ENCODE measurements at places on chromosomes 4 and X.
A peak's percentile ranks its signal among the peaks of the same experiment; 100 is the strongest.

GRCh38 chrX:103782640-103783039 lies 6.0 kb downstream of the PLP1 start:
- DNase-seq = no peak

GRCh38 chr4:31045724-31046318 lies 325.7 kb downstream of the PCDH7 start:
- DNase-seq = no peak

DNA sequence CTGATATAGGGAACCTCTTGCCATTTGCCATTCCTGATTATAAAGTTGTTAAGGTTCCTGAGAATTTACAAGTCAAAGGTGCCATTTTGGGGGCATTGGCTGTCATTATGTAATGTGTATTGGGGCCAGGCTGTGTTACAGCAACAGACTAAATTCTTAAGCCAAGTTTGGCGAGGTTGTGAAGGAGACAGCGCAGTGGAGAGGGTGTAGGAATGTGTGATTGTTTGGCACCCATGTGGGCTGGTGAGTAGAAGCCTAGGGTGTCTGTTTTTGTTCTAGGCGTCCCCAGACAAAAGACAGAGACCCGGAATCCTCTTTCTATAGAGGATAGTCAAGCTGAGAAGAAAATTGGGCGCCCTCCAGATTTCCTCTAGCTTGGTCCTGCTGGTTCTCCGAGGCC lies 2535.3 kb downstream of the PCDH7 start:
- DNase-seq = no peak

DNA sequence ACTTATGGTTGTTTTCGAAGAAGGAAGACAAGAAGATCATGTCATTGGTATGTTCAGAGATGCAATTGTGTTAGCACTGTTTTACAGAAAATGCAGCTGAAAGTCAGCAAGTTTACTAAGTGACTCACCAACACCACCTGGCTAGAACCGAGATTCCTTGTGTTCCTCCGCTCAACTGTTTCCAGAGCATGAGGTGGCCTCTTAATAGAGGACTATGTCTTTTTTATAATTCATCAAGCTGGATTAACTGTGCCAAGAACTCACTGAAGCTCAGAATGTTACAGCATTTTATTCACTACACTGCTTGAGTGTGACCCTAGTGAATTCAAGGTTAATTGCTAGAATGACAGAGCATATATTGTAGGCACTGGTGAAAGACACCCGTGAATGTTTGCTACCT lies 1573.5 kb upstream of the TENM3 start:
- DNase-seq = no peak

GRCh38 chr4:121397941-121398601 lies 17.3 kb upstream of the QRFPR start:
- no peak for DNase-seq

- no peak for DNase-seq
Observed at GRCh38 chrX:100931925-100932285, 3.2 kb upstream of the XKRX start.

- DNase-seq = no peak
Observed at GRCh38 chrX:117972711-117973109, 143.9 kb downstream of the KLHL13 start.

DNA sequence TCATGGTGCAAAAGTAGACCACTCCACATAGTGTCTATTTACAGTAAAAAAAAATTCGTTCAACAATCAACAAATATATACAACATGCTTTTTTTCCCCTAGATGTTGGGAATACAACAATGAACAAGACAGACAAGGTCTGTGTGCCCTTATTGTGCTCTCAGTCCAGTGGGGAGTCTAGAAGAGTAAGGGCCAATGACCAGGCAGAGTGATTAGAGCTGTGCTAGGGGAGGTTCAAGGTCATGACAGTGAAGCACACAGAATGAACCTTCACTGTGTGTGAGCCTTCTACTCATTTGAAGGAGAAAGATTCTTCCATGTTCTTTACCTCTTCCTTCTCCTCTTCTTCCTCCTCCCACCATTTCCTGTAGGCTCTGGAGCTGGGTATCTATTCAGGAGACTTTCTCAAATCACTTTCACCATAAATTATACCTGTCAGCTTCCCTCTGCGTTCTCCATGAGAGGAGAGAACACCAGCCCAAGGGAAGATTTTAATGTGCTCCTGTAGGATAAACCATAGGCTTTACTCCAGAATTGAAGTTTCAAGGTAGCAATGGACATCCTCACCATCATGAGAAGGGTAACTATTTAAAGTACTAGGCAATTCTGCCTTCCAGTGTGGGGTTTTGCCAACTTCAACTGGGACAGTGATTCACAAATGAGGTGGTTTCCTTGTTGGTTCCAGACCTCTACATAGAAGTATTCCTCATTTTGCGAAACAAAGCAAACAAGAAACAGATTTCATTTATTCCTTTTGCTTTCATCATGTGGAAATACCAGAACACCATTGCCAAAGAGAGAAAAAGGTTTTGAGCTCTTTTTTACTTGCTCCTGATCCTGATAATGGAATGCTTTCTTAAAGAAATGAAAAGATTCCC lies 246.9 kb upstream of the GPC4 start:
- DNase-seq = no peak

DNA sequence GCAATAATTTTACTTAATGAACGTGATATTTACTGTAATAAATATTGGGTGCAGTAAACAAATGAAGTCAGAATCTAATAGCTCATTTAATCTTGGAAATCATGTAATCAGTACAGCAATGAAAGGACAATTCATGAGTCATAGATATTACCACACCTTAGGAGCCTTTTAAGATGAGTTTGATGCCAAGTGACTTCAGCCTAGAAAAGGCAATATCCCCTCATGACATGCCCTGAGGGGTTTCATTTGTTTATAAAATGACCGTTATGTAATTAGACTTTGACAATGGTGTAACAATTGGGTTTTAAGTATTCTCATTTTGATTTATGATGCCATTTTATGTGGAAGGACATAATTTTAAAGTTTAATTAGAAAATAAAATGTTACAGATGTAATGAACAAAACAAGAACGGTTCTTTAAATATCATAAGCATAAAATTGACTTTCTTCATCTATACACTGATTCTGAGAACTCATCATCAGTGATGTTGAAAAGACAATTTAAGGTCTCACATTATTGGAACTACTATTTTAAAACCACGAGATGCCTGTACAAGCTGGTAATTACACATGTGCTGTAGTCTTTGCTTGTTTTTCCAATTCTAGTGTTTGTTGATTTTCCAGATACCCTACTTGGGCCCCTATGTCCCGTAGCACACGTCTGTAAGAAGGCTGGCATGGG lies 5.0 kb downstream of the FGF2 start:
- DNase-seq = no peak

DNA sequence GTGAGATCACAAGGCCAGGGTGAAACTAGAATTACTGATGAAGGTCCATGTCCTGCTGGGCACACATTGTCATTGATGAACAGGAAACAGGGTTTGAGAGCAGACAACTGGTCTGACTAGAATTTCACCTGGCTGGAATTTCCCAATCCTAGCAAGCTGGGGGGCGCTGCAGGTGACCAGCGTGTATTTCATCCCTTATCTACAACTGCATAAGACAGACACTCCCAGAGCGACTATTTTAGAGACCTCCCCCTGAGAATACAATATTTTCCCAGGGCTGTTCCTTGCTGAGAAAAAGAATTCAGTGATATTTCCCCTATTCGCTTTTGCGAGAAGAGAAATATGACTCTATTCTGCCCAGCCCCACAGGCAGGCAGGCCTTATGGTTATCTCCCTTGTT lies 432.6 kb upstream of the GALNT7 start:
- no peak for DNase-seq

GRCh38 chrX:110924871-110925270 lies 129.3 kb upstream of the CHRDL1 start:
- DNase-seq = no peak

- DNase-seq = no peak
Observed at GRCh38 chr4:53855581-53856250, 208.7 kb downstream of the CHIC2 start.

GRCh38 chrX:71606536-71607216 lies 11.6 kb downstream of the CXCR3 start:
- DNase-seq = no peak

DNA sequence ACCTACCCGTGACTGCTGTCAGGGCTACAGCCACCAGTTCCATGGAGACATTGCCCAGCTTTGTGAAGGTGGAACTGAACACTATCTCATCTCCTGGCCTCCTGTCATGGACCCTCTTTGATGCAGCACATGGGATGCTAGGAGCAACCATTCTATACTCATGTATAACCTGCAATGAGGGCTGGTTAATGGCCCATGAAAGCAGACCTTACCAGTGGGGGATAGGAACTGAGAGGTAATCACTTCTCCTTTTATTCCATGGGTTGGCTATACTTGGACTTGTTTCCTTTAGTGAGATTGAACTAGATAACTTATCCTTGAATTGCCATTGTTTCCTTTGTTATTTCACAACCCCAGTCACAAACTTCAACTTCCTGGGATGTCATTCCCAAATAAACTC lies 310.6 kb downstream of the BMPR1B start:
- no peak for DNase-seq

- no peak for DNase-seq
Observed at GRCh38 chr4:175309041-175309440, 390.9 kb downstream of the ADAM29 start.

DNA sequence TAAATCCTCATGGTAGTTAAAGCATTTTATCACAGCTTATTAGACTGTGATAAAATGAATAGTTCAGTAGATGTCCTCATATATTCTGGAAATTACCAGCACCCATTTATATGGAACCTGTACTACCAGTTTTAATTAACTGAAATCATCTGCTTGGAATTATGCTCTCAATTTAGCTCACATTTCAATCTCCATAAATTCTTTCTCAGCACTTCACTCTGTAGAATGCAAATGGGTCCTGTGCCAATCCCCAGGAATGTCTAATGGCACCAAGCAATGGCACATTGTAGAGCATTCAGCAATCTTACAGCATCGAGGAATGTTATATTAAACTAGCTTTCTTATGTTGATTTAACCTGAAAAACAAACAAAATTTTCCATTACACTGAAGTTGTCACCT lies 355.1 kb downstream of the PDHA2 start:
- DNase-seq = no peak

- no peak for DNase-seq
Observed at GRCh38 chr4:91298156-91298700, 1005.5 kb upstream of the GRID2 start.

DNA sequence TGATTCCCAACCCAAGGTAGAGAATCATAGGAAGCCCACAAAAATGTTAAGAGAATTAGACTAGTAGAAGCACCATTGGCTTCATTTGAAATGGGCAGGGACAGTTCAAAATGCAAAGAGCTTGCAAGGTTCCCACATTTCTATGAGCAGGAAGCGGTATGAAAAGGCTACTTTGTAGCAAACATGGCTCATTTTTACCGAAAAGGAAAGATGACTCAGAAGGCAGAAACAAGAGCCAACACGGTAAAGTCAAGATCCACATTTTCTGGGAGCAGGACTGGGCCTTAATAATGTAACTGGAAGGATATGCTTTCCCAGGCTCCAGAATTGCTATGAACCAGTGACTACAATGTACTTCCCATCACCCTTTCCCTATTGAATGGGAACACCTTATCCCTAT lies 89.5 kb downstream of the GLRA3 start:
- no peak for DNase-seq

DNA sequence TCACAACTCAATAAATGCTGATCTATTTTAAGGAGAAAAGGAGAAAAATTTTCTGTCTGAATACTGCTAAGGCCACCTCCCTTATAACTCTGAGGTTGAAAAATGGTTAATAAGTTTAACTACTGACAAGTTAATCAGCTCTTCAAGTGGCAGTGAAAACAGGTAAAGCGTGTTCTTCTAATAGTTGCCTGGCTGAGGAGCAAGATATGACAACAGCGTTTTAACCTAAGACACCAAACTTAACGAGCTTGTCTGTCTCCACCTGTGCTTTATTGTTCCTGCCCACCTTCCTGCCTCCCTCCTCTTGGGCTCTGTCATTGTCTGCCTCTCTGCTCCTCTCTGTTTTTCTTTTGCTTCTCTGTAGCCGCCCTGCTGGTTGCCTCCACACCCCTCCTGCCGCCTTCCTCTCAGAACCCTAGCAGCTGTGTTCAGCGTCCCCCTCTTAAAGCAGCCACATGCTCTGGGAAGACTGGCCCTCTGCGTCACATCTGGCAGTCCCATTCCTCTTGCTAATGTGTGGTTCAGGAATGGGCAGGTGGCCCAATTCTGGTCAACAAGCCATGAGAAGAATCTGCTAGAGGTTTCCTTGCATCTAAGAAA lies 4.3 kb upstream of the TSPAN5 start:
- peak; percentile 23 for DNase-seq

DNA sequence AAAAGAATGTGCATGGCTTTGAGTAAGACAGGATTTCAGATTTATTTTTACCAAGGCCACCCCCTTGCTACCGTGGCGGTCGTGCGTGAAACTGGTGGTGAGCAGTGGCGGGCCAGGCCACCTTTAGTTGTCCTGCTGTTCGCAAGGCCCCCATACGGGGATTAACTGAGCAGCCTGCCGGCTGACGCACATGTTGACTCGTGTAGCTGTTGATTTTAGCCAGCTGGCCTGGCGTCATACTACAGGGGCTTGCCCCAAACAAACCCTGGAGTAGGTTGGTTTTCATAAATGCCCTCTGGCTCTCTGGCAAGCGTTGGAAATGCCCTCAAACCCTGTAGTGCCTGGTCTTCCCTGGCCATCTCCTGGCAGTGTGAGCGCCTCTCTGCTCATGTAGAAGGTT lies 28.4 kb downstream of the WFS1 start:
- DNase-seq = no peak

GRCh38 chr4:41746440-41747229 lies 1.9 kb downstream of the PHOX2B start:
- no peak for DNase-seq

- no peak for DNase-seq
Observed at GRCh38 chrX:30835373-30835772, 53.7 kb downstream of the TAB3 start.

DNA sequence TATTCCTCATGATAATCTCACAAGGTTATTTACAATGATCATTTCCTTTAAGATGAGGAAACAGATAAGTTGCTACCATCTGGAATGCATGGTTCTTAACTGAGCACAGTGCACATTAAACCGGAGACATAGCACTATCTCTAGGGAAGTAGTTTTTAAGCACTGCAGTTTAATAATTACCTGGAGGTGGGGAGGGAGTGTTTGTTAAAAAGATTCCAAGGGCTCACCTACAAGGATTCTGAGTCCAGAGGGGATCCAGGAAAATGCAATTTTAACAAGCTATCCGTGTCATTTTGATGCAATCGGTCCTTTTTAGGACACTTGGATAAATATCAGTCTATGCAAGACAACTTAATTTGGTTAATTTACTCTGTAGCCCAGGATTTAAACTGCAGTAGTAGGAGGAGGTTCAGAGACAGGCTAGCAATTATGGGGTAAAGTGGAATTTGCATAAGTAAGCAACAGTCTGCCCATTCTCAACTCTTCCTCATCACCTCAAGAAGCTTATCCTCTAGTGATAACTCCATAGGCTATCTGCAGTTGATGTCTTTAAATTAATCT lies 2.8 kb upstream of the PDLIM5 start:
- no peak for DNase-seq

Measured in T-helper 1 cell (primary cell).